CD4-positive, alpha-beta T cell treated with Interleukin-4 for 1 hour (primary cell): ENCODE measurements at places on chromosomes 3 and 15.

DNA sequence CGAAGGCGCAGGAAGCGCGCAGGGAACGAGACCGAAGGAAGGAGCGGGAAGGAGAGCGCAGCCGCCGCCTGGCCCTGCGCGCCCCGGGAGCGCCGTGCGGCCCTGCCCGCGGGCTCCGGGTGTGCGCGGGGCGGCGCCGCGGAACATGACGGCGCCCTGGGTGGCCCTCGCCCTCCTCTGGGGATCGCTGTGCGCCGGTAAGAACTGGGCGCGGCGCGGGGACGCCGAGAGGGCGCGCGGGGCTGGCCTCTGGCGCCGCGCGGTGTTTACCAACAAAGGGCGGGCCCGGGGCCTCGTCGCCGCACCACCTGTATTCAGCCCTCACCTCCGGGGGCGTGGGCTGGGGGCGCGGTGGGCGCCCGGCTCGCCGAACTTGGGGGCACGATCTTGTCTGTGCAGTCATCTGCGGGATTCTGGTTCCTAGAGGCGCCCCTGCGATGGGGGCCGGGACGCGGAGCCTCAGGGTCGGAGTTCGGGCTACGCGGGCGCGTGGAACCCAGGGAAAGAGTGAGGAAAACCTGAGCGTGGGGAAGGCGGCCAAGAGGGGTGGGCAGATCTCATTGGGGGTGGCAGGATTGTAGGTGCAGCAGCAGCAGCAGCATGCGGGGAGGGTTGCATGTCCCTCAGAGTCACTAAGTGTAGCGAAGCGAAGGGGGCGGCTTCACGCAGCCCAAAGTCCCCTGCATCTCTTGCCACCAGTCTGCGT, 641 bp downstream of the ACVR2B start:
- no peak for DNase-seq

DNA sequence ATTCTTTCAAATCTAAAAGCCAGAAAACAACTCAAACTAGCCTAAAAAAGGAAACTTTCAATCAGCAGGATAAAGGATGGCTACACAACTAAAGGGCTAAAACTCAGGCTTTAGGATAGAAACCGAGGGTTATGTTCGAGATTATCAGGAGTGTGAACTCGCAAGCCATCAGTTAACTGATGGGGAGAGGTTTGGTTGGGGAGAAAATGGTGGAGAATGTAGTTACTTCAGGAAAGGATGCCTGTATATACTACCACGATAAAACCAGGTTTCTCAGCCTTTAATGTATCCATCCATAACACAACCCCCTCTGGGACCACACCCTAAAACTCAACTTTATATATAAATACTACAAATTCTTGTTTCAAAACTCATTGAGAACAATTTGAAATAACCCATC, 22.2 kb downstream of the TRA2B start:
- DNase-seq: no peak

DNA sequence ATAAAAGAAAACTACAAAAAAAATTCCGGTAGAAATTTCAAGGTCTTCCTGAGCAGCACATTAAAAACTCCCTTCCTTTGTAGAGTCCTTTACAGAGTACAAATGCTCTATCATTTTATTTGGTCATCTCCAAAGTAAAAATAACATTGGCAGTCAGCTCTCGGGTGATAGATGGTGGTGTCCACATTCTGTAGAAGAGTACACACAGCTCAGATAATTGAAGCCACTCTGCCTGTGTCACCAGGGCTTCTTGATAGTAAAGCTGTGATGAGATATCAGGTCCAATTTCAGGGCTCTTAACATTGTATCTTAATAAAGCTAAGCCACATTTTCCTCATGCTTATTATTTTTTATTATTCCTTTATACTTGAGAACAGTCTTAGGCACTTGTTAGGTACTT, 371.6 kb downstream of the TAFA4 start:
- DNase-seq: no peak

DNA sequence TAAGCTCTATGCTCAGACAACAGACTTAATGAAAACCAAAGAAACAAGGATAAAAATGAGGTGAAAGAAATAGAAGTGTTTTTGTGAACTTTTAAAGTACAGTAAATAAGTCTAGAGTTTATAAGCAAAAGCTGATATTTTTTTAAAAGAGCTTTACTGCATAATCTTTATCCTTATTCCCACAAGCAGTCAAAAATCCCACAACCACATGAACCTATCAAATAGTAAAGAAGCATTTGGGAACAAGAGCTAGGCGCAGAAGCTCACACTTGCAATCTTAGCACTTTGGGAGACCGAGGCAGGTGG, 103.8 kb upstream of the TJP1 start:
- DNase-seq: no peak

DNA sequence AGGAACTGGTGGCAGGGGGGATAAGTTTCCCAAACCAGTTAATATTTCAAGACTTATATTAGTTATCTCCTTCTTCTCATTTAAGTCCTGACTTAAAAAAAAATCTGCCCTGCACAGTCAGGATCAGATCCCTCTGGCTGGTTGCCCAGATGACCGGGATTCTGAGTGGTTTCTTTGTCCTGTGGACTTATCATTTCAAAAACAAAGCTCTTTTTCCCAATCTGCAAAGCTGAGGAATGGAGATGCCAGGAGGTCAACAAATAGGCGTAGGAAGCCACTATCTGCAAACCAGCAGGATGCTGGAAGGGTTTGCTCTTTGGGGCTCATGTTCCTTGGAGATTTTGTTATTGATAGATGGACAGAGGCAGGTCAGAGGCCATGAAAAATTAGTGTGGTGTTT, 5.8 kb downstream of the C3orf20 start:
- DNase-seq: no peak

DNA sequence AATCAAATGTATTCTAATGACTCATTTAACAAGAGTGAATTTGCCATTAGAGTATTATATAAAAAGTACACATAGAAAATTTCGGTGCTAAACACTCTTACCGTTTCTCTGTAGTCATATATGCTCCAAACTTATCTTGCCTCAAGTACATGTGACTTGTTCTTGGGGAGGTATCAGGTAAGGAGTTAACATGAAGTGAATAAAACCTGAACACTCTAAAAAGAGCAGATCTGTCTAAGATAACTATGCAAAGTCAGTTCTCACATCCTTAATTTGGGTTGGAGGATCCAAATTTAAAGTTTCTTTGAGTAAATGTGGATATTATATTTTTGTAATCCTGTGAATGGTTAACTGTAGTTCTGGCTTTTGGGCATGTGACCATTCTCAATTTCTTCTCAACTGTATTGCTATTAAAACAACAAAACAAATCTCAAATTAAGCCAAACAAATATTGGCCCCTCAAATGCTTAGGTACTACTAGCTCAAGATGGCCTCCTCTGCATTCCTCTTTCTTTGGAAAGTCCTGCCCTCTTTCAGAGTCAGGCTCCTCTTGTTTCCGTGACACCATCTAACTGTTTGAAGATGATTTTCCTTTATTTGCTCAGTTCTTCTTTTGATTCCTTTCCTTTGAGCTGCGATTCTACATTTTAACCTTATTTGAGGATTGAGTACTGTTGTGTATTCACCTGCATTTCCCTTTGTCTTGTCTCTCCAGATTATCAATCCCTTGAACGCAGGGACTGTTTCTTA, 4.2 kb downstream of the EDEM1 start:
- DNase-seq: peak; percentile 47

DNA sequence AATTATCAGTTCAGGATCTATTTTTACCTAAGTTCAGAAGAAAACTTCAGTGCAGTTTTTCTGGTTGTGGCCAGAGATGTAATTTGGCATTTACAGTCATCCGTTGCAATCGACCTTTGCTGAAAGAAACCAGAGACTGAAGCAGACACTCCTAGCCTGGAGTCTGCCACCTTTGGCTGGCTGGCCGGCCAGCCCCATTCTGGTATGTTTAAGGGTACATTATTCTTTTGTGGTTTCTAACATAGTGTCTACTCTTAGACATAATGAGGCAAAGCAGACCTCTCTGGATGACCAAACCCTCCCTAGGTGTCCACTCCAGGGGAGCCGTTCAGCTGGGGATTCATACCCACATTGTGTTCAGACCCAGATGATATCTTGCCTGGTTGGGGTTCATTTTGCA, 275.9 kb upstream of the TPM1 start:
- no peak for DNase-seq

- no peak for DNase-seq
Measured at GRCh38 chr3:146557745-146558144, 13.3 kb upstream of the PLSCR1 start.

DNA sequence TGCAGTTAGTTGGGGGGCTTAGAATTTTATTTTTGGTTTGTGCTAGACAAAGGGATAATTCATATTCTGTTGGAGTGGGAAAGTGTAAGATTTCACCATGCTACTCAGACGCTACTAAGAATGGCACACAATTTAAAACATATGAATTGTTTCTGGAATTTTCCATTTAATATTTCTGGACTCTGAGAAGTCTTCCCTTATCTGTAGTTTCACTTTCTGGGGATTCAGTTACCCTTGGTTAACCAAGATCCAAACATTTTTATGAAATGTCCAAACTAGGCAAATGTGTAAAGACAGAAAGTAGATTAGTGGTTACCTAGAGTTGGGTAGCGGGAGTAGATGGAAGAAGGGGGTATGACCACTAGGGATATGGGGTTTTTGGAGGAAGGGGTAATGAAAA, 53.1 kb downstream of the TCF12 start:
- no peak for DNase-seq

DNA sequence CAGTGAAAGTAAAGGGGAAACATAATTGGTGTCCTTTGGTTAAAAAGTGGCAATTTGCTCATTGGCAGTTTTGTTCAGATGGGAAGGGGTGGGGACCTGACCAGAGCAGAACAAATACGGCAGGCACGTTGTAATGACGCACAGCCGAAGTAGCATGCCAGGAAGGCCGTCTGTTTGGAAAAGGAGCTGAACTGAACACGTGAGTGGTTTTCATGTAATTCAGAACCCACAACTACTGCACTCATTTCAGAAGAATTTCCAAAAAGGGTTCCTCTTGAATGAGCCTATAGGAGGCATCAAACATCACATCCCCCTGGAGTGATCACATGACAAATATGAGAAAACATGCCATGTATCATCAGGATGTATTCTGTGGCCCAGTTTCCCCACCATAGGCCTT, 42.9 kb upstream of the LMCD1 start:
- no peak for DNase-seq

GRCh38 chr15:84956199-84956598, 25.5 kb upstream of the PDE8A start:
- no peak for DNase-seq

GRCh38 chr15:94536549-94536948, 305.2 kb downstream of the MCTP2 start:
- DNase-seq: no peak

- DNase-seq: no peak
Measured at GRCh38 chr15:80182611-80183261, 29.9 kb downstream of the FAH start.

DNA sequence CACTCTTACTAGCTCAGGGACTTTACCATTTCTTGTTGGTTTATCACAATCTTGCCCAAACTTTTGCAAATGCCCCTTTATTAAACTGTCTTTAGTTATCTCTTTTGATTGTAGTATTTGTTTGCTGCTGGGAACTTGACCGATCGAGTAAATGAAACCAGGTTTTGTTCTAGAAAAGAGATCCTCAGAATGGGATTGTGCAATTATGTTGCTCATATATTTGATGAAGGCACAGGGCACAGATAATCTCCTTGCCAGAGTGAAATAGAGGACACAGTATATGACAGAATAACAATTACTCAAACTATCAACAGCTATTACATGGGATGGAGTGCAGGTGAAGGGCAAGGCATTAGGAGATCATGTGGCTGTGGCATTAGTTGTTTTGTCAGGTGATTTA, 216.6 kb upstream of the RASGRP1 start:
- no peak for DNase-seq

- no peak for DNase-seq
Measured at GRCh38 chr15:80494756-80495155, 90.6 kb downstream of the ARNT2 start.

- DNase-seq: peak; percentile 83
Measured at GRCh38 chr15:74901612-74902063, 5.0 kb downstream of the FAM219B start.

DNA sequence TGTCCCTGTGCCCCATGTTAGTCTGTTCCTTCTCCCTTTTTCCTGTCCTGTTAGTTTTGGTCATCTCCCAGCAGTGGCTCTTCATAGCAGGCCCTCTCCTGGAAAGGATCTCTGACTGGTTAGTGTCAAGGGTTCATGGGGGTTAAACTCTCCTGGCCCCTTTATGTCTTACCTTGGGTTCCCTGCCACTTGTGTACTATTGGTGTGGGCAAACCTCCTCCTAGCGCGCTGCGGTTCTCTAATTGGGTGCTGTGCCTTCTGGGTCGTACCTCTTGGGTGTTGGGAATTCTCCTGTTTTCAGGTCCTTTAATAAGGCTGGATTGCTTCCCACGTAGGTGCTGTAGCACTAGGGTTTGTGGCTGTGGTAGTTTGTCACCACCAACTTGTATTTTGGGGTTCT, 18.8 kb downstream of the GMPS start:
- no peak for DNase-seq
